ENCODE measurements at places on chromosomes 6 and 20.
A peak's percentile ranks its signal among the peaks of the same experiment; 100 is the strongest.

DNA sequence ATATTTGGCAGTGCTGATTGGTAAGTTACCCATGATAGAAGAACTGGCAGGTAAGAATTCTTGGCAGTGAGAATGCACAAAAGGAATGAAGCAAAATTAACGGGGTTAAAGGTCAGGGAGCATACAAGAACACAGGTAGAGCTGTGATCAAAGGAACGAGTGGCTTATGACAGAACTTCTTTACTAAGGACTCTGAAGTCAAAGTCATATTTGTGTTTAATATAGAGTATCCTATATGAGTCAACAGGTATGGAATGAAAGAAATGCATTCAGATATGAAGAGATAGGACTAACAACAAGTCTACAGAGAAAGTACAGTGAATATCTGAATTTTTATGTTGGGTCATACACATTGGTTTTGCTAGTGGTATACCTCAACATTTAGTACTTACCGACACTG, 209.0 kb upstream of the CITED2 start:
- DNase-seq = peak; percentile 50

DNA sequence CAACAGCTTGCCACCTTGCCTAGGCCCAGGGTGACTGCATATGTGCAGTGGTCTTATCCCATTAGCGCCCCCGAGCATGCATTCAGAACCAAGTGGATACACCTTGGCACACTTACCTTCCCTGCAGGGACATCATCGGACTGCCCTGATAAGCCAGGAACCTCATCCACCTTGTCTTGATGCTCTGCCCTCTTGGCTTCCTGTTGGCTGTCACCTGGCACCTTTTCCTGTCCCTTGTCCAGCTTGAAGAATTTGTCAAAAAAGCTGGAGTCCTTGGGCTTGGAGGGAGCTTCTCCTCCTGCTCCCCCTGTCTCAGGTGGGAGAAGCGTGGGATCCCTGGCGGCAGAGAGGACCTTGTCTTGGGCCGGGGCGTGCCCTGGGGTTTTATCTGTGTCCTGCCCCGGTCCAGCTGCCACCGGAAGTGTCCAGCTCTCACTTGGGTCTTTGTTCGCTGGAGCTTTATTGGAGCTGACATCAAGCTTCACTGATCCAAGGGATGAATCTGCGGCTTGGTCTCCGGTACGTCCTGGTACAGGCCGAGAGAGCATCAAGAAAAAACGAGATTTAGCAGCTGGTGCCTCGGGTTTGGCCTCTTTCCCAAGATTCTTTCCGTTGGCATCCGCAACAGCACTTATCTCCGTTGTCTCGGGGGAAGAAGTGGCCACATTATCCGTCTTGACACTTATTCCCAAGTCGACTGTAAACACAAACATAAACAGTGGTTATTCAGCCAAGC, 42.0 kb downstream of the BCAS1 start:
- no peak for DNase-seq

GRCh38 chr20:39853050-39853449, 836.0 kb downstream of the MAFB start:
- DNase-seq = no peak

DNA sequence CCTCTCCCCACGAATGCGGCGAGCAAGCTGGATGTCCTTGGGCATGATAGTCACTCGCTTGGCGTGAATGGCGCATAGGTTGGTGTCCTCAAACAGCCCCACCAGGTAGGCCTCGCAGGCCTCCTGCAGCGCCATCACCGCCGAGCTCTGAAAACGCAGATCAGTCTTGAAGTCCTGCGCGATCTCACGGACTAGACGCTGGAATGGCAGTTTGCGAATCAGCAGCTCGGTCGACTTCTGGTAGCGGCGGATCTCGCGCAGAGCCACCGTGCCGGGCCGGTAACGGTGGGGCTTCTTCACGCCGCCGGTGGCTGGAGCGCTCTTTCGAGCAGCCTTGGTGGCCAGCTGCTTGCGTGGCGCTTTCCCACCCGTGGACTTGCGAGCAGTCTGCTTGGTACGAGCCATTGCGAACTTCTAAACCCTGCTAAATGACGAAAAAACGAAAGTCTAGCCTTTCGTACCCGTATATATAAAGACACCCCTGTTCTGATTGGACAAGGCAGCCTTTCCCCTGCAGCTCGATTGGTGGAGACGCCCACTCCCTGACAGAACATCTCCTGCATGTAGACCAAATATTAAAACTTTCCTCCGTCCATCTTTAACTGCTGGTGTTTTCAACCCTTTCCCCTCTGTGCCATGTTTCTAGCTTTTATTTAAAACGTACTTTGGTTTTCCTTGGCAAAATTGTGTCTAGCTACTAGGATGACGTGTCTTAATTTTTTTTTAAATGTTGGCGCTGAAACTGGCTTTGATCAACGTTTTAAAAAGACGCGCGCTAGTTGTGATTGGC, 109.8 kb downstream of the HFE start:
- DNase-seq = peak; percentile 93

DNA sequence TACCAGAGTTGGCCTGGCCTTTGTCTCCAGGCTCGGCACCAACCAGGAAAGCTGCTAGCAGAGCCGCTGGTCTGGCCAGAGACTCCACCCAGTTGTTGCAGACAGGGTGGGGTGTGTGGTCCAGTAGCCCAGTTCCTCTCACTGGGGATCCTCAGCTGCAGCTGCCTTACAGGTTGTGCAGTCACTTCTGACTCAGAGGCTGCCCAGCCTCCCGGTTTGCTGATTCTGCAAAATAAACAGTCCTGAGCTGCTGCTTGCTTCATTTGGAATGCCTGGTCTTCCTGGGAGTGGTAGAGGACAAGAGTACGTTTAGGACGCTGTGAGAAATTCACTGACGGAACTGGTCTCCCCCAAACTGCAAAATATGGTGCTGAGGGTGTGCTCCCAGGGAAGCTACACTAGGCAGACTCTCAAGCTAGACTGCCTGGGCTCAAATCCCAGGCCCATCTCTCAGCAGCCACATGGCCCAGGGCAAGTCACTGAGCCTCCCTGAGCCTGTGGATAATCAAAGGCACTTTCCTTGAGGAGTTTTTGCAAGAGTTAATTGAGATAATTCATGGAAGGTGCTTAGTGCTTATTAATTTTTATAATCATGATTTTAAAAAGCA, 246.1 kb downstream of the TFAP2C start:
- peak; percentile 97 for DNase-seq

DNA sequence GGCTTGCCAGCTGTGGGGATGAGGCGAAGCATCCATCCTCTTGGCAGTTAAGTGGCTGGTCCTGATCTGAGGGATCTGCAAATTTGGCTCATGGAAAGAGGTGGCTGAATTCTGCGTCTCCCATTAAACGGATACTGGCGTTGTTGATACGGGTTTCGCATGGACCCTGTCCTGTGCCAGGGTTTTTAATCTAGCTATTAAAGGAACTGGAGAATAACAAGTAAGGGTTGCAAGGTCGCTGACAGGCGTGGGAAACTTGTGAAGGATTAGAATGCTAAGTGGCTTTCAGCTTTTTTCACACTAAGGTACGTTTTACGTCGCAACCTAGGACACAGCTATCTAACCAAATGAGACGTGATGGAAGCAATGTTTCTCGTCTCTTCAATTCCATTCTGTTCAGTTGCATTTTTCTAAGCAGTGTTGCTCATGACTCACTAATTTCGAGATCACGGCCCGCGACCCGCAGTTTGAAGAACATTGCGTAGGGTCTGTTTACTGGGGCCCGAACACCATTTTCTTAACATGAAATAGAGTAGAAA, 852 bp downstream of the GMNN start:
- DNase-seq = peak; percentile 22

DNA sequence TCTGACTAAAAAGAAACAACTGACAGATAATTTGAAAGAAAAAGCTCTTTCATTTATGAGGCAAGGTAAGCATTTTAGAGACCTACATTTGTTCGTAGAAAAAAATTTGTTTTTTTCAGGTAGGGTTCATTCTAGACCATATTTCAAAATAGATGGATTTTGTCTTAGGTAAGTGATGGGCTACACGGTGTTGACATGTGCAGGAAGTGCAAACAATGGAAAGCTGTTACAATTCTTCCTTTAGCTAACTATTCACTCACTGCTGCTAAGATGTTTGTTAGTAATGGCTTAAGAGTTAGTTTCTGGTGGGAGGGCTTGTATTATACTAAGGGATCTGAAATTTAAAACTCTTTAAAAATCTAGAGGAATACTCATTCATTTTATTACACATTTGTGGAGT, 96.7 kb downstream of the CD109 start:
- DNase-seq = no peak

GRCh38 chr6:157728183-157728881, 94.7 kb upstream of the SNX9 start:
- DNase-seq = no peak

- no peak for DNase-seq
Measured at GRCh38 chr20:16392346-16392745, 180.9 kb downstream of the KIF16B start.

All from A172 (cell line).